ENCODE measurements at places on chromosomes 3 and 15.

- DNase-seq: no peak
These were observed 408.8 kb upstream of the C2CD4B start for GRCh38 chr15:62573876-62574275.

GRCh38 chr15:73325191-73325861 is 43.4 kb downstream of the HCN4 start:
- no peak for DNase-seq

- DNase-seq: no peak
These were observed 80.0 kb downstream of the FNDC3B start for GRCh38 chr3:172119266-172119969.

DNA sequence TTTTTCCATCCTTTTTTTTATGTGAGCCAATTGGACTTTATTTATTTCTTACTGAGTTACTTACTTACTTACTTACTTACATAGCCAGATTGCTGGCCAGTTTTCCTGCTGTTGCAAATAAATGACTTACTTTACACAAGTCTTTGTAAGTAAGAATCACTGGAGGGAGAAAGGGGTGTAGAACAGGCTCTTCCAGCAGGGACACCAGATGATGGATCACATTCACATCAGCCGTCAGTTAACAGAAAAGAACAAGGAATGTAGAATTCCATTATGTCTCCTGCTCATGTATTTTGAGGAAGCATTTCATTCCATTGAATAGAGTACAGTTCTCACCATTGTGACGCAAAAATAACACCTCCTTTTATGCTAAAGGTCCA is 188.6 kb downstream of the FNDC3B start:
- DNase-seq: no peak

- no peak for DNase-seq
These were observed 35.2 kb upstream of the TF start for GRCh38 chr3:133711013-133711412.

DNA sequence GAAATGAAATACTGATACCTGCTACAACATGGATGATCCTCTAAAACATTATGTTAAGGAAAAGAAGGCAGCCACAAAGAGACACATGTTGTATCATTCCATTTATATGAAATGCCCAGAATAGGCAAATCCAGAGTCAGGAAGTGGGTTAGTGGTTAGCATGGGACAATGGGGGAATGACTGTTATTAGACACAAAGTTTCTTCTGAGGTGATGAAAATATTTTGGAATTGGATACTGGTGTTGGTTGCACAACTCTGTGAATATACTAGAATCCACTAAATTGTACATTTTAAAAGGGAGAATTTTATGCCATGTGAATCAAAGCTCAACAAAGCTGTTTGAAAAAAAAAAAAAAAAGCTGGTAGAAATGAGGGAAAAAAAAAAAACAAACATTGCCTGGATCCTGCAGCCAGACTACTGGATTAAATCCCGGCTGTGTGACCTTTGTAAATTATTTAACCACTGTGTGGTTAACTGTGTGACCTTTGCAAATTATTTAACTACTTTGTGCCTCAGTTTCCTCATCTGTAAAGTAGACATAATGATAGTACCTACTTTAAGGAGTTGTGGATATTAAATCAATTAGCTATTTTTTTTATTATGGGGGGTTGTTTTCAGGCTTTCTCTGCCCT is 75.6 kb upstream of the PRICKLE2 start:
- no peak for DNase-seq

DNA sequence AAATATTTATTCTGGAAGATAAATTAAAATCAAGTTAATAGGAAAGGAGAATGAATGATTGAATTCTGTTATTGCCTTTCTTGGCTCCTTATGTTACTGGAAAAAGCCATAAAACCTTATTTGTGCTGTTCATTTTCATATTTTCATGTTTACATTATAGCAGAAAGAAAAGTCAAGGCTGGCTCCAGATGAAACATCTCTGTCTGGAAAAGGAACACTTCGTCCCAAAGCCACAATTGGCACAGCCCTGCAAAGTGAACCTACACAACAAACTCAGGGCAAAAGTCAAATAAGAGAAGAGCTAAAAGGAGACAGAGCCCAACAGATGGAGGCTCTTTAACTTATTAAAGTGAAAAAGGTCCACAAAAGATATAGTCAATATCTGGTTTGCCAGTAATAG is 73.4 kb downstream of the GTPBP8 start:
- no peak for DNase-seq

GRCh38 chr3:37954881-37955280 is 35.7 kb upstream of the VILL start:
- DNase-seq: no peak

DNA sequence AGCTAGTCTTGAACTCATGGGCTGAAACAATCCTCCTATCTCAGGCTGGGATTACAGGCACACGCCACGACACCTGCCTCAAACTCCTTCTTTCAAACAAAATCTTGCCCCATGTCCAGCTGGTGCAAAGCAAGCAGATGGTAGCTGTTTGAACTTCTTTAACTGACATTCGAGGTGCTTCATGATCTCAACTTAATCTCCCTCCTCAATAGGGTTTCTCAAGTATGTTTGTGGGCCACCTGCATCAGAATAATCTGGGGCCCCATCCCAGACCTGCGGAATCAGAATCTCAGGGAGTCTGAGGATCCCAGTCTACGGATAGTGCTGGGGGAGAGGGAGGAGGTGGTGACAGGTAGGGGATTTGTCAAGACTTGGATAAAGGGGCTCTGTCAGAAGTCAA is 20.9 kb upstream of the TRH start:
- DNase-seq: no peak

- DNase-seq: no peak
These were observed 37.6 kb upstream of the WDR49 start for GRCh38 chr3:167691366-167691765.

DNA sequence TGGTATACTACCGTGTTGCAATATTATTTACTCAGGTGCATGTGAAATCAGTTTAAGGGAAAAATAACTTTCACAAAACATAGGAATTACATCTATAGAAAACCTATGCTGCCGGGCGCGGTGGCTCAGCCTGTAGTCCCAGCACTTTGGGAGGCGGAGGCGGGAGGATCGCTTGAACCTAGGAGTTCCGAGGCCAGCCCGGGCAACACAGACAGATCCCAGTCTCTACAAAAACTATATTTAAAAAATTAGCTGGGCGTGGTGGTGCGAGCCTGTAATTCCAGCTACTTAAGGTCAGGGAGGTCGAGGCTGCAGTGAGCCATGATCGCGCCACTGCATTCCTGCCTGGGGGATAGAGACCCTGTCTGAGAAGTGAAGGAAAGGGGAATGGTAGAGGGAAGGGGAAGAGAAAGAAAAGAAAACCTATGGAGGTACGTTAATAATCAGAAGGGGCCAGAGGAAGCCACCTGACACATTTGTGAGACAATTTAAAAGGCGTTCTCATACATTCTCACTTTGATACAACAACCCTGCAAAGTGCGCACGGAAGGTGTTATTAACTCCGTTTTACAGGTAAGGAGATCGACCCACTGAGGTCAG is 456 bp upstream of the TMEM62 start:
- DNase-seq: no peak

DNA sequence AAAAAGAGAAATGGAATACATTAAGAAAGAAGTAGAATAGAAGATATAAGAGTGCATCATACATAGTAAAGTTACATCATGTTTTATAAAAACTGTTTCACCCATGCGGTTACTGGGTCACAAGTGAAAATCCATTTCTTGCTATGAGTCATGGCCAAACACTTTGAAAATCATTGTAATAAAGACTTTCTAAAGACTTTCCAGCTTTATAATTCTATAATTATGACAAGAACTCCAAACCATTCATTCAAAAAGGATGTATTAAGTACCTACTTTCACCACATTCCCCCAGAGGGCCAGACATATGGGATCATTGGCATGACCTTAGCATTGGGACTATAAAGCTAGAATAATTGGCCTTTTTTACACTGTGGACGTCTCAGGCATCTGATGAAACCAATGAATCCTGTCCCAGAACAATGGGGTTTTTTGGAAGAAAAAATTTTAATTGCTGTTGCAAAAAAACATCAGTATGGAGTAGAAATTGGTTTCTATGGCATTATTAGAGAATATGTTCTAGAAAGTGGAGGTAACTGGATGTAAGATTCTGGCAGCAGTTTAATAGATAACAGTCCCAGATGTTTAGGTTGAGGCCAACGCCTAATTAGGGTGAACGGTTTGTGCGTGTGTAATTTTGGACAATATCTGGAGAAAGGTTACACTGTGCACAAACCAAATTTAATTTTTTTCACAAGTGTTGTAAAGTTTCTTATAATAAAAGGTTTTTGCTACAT is 3.3 kb upstream of the SKIC8 start:
- no peak for DNase-seq

GRCh38 chr15:52855157-52855556 is 65.0 kb upstream of the ONECUT1 start:
- DNase-seq: no peak

DNA sequence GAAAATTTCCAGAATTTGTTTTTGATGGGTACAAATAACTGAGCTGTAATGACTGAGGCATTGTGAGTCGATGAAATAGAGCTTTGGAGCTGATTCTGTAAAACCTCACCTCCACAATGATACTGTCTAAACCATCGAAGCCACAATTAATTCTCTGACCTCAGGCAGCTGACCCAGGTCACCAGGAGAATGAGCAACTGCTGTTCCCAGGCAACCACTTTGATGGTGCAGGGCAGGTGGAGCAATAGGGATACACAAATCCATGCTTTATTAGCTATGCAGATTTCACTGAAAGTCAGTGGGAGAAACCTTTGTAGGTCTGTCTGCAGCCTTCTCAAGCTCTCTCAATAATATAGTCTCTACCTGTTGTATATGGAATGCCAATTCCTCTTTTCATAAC is 204.4 kb downstream of the RYR3 start:
- no peak for DNase-seq

All from psoas muscle (tissue), 8 donors.